Stimulated activated CD4-positive, alpha-beta T cell treated with anti-CD3 and anti-CD28 coated beads, Interleukin-15, amount 100 ng/mL, for 24 hours (primary cell): ENCODE measurements at places on chromosomes 1 and 21.
A peak's percentile ranks its signal among the peaks of the same experiment; 100 is the strongest.

- DNase-seq, result no peak
Measured at GRCh38 chr1:232908831-232909230, 41.6 kb upstream of the NTPCR start.

GRCh38 chr1:179788259-179788658, 45.2 kb downstream of the FAM163A start:
- no peak for DNase-seq

GRCh38 chr1:146012703-146013558, 8.6 kb downstream of the HJV start:
- DNase-seq, result peak; percentile 55

DNA sequence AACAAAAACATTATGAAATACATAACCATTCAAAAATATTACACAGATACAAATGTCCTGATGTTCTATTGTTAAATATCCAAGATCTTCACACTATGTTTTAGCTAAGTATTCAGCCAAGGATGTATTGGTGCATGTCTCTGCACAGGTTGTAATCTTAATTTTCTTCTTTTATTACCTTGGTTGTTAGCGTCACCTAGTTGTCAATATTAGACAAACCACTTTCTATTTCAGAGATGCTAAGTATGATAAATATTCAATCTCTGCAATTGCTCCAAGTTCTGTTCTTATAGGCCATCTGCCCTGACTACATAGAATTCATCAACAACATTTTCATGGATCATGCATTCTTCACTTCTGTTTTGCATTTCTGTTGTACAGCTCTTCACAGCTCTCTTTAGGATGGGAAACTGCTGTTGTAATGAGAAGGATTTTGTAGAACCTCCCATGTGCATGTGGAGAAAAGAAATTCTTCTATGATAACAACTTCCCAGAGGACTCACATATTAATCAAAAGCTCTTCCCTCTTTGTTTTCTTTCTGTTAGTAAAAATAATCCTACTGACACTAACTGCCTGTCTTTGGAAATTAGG, 380.1 kb downstream of the NUF2 start:
- no peak for DNase-seq

DNA sequence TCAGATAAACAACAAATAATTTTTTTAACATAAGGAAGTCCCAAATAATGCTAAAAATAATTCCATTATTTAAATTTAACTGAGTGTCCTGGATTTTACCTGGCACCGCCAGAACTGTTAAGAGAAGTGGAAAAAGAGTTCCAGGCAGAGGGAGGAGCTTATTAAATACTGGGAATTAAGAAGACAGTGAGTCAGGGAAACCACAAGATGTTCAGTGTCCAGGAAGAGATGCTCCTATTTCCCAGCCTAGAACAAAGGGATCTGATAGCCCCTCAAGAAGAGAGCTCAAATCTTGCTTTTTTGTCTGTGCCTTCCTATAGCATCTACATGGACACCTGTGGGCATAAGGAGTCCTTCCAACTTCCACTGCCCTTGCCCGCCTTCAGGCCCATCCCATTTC, 85.9 kb downstream of the PGM1 start:
- DNase-seq, result no peak

GRCh38 chr21:45227735-45228134, 60.0 kb downstream of the POFUT2 start:
- no peak for DNase-seq

- no peak for DNase-seq
Measured at GRCh38 chr1:93749894-93750301, 68.3 kb upstream of the BCAR3 start.

DNA sequence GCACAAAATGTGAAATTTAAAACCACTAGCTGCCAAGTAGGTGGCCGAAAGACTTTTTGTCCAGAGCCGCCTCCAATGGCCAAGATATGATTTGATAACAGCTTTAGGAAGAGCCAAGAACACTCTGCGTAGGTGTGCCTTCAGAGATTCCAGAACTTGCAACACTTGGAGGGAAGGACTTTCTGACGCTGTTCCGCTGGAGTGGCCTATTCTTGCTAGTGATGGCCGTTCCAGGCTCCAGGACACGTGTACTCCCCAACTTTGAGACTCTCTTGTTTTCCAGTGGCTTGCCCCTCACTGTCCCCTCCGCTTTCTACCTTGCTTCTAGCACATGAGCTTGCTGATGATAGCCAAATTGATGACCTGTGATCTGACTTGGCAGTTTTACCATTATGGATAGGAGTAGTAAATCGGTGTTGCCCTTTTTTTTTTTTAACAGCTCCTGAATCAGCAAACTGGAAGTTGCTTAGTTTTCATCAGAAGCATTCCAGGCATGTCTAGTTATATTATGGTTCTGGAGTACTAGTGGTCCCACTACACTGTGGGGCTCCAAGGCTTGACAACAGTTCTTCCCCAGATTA, 1.0 kb downstream of the PRDX6 start:
- DNase-seq, result no peak

GRCh38 chr1:66206563-66207144, 327.3 kb upstream of the SGIP1 start:
- DNase-seq, result no peak

DNA sequence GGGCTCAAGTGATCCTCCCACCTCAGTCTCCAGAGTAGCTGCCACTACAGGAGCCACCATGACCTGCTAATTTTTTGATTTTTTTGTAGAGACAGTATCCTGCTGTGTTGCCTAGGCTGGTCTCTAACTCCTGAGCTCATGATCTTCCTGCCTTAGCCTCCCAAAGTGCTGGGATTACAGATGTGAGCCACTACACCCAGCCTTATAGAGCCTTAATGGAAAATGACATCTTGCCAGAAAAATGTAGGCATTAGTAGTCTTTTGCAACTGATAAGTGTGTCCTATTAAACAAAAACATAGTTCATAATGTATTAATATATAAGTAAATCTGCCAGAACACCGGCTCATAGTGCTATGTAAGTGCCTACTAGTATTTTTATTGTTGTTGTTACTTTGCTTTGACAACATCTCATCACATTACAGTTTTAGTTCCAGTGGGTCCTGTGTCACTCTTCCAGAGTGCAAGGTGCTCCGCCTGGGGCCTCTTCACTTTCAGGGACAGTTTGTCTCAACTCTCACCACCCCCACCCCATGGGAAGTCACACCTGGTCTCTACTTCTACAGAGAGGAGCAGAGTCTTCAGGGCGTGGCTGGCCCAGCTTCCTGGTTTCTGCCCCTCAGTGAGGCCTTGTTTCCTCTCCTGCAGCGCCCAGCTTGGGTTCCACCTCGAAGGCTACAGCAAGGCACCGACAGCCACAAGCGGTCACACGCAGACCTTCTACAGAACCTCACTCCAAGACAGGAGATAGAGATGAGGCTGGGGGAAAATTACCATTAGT, 30.1 kb downstream of the RHOU start:
- peak; percentile 35 for DNase-seq

DNA sequence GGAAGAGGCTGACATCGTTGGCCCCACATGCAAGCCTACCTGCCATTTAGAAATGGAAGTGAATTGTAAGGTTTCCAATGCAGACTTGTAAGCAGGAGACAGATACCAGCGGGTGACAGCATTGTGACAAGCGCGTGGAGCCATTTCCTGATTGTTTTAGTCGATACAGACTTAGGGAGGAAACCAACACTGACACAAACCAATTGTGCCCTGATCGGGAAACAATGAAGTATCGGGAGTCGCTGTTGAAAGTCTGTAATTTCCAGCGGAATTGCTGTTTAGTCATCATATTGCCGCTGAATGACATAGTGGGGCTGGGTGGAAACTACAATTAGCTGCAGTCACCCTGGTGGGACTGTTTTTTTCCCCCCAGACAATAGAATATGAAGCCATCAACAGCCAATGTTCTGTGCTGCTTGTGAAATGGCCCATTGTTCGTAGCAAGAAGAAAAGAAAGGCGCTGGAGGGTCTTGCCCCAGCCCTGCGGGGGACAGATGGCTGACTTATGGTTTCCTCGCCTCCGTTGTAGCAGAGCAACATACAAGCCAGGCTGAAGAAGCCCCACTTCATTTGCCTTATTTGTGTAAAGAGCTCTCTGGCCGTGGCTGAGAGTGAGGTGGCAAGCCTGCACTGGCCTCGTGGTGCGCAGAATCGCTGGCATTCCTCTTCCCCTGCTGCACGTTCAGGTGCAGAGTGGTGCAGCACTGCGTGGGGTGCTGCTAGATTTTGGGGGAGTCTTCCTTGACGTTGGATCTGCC, 462.7 kb downstream of the CAMTA1 start:
- no peak for DNase-seq

GRCh38 chr21:44556879-44557278, 1.7 kb downstream of the KRTAP10-3 start:
- no peak for DNase-seq

- DNase-seq, result no peak
Measured at GRCh38 chr1:31592132-31592531, 15.8 kb downstream of the TINAGL1 start.

DNA sequence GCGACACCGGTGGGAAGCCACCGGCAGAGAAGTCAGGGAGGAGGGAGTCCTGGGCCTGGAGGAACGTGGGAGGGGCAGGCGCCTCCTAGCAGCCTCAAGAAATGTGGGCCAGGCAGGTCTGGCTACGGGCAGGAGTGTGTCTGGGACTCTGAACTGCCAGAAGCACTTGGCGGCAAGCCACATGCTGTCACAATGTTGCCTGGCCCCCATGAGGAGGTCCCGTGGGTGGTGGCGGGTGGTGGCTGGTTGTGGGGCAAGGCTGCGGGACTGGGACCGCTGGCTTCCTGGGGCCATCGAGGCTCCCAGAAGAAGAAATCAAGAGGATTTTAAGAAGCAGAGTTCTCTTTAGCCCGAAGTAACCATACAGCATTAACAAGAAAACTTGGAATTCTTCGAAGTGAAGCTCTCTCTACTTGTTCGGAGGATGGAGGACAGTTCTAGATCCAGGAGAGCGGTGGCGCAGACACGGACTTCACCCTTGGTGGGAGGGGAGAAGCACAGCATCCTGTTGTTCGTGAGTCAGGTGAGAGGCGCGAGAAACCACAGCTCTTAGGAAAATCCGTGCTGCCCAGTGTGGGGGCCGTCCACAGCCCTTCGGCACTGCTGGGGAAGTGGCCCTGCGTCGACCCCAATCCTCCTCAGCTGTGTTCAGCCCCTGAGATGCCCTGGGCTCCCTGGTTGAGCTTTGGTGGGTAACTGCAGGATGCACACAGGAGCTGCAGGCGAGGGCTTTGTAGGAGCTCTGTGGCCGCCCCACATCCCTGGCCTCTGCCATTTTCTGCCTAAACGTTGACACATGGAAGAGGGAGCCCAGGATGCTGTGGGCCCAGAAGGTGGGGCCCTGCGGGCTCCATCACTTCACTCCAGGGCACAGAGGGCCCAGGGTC, 12.4 kb downstream of the SKI start:
- peak; percentile 63 for DNase-seq

- no peak for DNase-seq
Measured at GRCh38 chr1:69315823-69316222, 251.9 kb upstream of the LRRC7 start.

DNA sequence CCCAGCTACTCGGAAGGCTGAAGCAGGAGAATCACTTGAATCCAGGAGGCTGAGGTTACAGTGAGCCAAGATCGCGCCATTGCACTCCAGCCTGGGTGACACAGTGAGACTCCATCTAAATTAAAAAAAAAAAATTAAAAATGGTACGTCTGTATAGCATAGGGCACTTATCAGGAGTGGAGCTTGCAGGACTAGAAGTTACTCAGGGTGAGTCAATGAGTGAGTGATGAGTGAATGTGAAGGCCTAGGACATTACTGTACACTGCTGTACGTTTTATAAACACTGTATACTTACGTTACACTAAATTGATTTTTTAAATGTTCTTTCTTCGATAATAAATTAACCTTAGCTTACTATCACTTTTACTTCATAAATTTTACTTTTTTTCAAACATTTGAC, 183.6 kb downstream of the NR5A2 start:
- DNase-seq, result no peak

GRCh38 chr1:108913105-108913948, 36.5 kb downstream of the GPSM2 start:
- DNase-seq, result no peak

- DNase-seq, result peak; percentile 27
Measured at GRCh38 chr1:117735045-117735992, 129.5 kb downstream of the TENT5C start.

DNA sequence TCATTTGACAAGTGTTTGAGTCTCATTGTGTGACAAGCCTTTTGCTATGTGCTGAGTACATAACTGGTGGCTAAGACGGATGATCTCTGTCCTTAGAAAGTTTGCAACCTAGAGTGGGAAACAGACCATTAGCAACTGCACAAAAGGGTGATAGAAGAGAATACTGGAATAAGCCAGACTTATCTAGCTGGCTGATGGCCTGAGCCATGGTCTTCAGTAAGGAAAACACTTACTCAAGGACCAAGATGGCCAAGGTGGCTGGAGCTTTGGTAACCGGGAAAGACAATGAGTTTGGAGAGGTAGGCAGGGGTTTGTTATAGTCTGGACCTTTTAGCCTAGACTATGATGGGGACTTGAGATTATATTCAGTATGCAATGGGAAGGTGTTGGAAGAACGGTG, 1.6 kb upstream of the TAF12 start:
- no peak for DNase-seq

GRCh38 chr1:173333581-173333980, 126.5 kb upstream of the TNFSF4 start:
- no peak for DNase-seq

DNA sequence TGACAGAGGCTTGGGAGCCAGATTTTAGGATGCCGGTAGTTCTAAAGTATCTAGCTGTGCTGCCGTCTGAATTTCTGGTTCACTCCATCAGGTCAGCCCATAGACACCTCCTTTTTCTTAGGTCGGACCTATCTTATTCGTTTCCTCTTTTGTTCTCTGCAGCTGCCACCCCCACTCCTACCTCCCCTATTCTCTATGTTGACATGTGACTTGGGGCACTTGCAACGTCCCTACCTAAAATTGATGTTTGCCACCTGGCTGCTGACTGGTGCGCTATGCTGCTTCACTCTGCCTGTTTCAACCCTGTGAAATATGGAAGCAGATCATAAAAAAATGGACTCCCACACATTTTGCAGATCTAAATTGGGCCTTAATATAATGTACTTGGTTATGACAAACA, 55.3 kb downstream of the PBX1 start:
- no peak for DNase-seq

DNA sequence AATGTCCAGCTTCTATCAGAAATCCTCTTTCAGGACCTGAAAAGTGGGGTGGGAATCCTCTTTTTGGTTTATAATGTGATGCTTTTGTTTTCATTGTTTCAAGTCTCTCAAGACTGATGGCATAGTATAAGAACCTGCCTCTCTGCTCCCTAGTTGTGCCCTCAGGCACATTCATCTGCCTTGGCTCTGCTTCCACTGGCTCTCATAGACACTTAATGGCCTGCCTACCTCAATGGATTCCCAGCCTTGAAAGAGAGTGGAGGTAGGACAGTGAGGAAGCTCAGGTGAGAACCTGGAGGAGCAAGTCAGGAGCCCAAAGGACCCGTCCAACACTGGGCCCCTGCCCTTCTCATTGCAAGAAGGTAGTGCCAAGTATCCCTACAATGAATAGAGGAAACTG, 4.8 kb downstream of the TTLL7 start:
- DNase-seq, result no peak
